ENCODE measurements at places on chromosomes 4 and X.

DNA sequence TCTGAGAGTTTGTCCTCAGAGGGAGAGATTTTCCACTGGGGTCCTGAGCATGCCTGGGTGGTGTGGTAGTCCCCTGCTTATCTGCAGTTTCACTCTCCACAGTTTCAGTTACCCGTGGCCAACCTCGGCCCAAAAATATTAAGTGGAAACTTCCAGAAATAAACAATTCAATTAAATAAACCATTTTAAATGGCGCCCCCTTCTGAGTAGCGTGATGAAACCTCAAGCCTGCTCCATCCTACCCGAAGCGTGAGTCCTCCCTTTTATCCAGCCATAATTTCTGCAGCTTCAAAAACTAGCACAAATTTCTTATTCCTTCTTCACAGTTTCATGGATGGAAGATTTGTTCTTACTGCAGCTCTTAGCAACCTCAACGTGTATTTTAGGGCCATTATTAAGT lies 26.7 kb downstream of the PNMA6E start:
- DNase-seq, result no peak

GRCh38 chr4:139301821-139302611 lies at the start of gene NDUFC1:
NDUFC1 (minus strand) TSS chr4:139302477; CDS start chr4:139295798, 6,679 bp downstream.
- DNase-seq, result no peak

GRCh38 chr4:75830906-75831305 lies 71.3 kb downstream of the PPEF2 start:
- DNase-seq, result no peak

DNA sequence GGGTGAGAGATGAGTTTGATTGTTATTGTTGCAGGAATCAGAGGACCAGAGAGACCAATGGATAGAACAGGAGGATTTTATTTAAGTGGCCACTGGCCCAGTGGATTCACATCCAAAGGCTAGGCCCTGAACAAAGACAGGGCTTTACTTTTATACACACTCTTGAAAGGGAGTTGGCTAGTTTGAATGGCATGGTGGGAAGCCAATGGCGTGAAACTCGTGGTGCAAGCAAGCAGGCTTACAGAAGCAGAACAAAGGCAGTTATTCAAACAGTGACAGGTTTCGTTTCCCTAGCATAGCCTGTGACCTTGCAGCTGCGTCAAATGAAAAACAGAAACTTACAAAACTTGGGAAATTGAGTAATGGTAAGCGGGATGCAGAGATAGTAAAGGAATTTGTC lies 110.2 kb upstream of the PRDX4 start:
- DNase-seq, result no peak

DNA sequence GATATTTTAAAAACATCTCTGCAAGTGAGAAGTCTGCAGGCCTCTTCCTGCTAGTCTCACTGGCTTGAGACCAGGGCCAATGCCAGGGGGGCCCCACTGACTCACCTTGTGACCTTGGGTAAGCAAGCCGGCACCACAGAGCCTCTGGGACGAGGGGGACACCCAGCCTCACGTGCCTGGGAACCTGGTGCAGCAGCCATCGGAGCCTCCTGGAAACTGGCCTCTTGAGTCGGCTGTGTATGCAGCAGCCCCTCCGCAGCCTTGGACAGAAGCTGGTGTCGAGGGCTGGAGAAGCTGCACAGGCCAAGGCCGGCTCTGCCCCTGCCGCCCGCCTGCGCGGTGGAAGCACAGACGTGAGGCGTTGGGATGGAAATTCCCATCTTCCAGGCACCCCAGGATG lies 8.7 kb downstream of the TADA2B start:
- DNase-seq, result no peak

DNA sequence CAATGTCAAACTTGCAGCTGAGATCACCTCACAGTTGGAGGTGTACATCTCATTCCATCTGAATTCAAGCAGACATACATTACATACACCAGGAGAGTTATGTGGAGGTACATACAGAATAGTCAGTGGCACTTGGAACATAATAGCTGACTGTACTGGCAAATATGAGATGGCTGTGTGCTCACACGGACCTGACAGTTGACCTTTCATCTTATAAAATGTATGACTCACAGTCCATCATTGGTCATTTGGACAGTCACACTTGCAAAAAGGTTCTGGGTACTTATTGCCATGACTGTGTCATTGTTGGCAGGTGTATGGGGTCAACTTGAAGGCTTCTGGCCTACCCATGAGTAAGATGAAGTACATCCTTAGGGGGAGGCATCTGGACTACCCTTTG lies 88.6 kb upstream of the WDR1 start:
- no peak for DNase-seq

DNA sequence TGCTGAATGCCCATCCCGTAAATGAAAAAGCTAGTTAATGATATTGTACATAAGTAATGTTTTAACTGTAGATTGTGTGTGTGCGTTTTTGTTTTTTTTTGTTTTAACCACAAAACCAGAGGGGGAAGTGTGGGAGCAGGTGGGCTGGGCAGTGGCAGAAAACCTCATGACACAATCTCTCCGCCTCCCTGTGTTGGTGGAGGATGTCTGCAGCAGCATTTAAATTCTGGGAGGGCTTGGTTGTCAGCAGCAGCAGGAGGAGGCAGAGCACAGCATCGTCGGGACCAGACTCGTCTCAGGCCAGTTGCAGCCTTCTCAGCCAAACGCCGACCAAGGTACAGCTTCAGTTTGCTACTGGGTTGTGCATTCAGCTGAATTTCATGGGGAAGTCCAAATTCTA lies at the start of gene SPP1:
SPP1 (plus strand) TSS at position 249 of the 400 bp plus-strand sequence. CDS start 1,182 bp downstream, outside the sequence.
- DNase-seq, result no peak

DNA sequence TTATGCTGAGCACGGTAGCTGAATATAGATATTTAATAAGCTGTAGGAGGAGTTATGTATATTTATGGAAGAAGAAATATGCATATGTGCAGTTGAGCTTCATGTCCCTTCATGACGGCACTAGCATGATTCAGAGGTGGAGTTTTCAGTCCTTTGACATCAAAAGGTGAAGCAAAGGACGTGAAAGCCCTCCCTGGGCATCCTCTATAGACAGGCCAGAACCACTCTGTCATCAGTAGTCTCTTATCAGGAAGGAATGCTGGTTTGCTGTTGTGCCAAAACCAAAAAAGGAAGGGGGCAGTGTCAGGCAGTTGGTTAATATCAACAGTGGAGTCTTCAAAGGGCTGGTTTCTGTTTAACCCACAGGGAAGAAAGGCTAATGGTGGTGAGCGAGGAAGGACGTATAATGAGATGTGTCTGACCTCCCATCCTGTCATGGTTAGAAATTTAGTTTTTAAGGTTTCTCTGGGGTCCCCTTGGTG lies 23.5 kb upstream of the IL2 start:
- no peak for DNase-seq

DNA sequence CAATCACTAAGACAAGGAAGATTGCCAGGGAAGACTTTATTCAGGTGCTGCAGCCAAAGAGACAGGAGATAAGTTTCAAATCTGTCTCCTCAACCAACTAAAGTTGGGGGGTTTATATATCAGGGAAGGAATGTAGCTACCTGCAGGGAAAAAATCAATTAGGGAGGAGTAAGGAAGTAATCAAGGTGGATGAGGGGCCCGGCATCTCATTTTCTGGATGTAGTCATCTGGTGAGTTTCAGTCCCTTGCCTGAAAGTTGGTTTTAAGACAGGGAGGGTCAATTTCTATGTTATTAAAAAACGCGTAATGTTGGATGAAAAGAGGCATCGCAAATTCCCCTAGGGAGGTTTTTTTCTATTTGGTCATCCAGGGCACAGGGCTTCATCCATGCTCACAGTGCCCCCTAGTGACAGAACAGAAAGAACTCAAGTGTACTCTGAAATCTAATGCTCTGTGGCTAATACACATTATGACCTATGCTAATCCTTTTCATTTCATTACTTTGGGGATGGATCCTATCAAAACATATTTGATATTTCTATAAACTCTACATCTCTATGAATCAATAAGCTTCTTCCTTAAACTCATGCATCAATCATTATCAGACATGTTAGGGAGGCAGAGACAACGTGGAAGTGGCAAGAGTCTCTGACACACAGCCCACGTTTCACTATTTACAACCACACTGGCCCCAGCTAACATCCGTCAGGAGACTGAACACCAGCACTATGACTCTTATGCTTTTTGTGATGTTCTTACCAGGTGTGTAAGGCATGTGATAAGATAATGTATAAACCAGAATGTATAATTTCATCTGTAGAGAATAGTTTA lies 1577.0 kb upstream of the TENM3 start:
- peak; percentile 24 for DNase-seq

DNA sequence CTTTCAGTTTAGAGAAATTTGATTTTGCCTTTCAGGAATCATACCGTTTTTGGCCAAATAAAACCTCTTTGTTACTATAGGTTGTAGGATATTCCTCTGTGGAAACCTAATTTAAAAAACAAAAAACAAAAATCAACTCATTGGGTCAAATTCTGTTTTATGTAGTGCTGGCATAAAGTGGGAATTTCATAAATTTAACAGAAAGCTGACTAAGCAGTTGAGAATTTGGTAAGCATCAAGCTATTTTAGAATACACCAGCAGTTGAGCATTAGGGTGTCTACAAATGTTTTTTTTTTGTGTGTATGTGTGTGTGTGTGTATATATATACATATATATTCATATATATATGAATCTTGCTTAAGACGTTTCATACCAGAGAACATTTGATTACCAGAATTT lies 47.4 kb downstream of the C4orf33 start:
- no peak for DNase-seq

All from AG09319 (cell line).